D721Med (cell line): ENCODE measurements at places on chromosomes 2 and 18.

- no peak for DNase-seq
Measured at GRCh38 chr2:235085476-235085875, 133.7 kb downstream of the SH3BP4 start.

GRCh38 chr2:106847366-106847765 lies 38.6 kb downstream of the ST6GAL2 start:
- no peak for DNase-seq

GRCh38 chr2:202545523-202545922 lies 89.2 kb upstream of the FAM117B start:
- no peak for DNase-seq

GRCh38 chr2:42245396-42245795 lies 76.2 kb downstream of the EML4 start:
- no peak for DNase-seq

DNA sequence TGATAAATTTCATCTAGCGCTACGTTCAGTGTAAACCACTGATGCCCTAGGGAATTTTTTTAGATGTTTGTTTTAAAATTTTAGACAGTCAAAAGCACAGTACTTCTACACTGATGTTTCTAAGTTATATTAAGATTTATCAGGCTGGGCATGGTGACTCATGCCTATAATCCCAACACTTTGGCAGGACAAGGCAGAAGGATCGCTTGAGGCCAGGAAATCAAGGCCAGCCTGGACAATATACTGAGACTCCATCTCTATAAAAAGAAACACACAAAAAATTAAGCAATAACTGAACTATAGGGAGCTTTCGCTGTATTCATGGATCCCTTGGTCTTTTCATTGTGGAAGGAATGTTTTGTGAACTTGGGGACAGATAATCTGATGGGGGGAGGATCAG lies 50.6 kb upstream of the MAPRE2 start:
- no peak for DNase-seq

DNA sequence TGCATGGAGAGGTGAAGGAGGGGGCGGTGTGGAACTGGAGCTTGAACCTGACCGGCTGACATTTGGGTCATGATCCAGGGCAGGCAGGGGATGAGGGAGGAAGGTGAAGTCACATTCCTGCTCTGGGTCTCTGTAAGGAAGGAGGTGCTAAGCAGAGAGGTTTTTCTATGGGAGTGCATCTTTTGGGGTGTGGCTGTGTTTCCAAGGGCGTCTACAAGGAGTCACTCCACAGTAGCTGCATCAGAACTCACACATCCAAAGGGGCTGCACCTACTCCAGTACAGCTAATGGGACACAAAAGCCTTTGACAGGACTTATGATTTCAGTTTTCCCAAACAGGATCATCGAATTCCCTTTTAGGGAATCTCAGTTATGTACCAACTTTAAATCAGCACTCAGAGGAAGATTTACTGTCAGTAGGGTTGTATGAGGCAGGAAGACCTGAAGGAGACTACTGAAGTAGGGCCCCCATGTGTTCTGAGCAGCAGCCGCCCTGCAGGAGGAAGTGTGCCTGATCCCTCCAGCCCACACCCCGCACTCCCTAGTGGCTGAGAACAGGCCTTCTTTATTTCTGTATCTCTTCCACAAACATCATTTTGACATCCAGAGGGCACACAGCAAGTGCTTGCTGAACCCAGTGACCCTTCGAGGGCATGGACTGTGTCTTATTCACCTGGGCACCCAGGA lies 137.2 kb downstream of the CELF4 start:
- DNase-seq, result no peak

DNA sequence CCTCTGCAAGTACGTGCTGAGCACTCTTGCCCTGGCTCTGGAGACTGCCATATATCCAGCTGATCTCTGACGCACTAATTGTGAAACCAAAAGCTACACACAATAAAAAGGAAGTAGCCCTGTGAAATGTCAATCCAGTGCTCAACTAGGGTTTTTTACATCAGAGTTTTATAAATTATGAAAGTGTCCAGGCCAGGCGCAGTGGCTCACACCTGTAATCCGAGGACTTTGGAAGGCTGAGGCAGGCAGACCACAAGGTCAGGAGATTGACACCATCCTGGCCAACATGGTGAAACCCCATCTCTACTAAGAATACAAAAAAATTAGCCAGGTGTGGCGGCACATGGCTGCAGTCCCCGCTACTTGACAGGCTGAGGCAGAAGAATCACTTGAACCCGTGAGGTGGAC lies 24.5 kb upstream of the PEX13 start:
- DNase-seq, result no peak

DNA sequence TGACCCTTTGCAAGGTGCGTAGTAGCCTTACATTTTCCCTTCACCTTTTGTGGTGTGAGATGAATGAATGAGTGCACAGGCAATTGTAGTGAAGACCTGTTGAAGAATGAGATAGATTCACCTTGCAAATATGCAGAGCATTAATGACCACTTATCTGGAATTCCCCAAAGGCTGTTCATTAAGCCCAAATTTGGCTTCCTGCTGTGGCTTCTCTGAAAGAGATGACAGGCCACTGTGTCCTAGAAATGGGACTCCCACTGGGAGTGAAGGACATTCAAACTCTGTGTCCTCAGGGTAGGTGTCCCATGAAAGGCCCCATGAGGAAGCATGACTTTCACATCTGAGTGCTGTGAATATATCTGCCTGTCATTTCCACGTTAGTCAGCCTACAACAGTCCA lies 1821.8 kb upstream of the PIK3C3 start:
- no peak for DNase-seq

GRCh38 chr2:212107989-212108388 lies 430.6 kb downstream of the ERBB4 start:
- no peak for DNase-seq

GRCh38 chr2:106085181-106085940 lies 108.7 kb downstream of the UXS1 start:
- no peak for DNase-seq

DNA sequence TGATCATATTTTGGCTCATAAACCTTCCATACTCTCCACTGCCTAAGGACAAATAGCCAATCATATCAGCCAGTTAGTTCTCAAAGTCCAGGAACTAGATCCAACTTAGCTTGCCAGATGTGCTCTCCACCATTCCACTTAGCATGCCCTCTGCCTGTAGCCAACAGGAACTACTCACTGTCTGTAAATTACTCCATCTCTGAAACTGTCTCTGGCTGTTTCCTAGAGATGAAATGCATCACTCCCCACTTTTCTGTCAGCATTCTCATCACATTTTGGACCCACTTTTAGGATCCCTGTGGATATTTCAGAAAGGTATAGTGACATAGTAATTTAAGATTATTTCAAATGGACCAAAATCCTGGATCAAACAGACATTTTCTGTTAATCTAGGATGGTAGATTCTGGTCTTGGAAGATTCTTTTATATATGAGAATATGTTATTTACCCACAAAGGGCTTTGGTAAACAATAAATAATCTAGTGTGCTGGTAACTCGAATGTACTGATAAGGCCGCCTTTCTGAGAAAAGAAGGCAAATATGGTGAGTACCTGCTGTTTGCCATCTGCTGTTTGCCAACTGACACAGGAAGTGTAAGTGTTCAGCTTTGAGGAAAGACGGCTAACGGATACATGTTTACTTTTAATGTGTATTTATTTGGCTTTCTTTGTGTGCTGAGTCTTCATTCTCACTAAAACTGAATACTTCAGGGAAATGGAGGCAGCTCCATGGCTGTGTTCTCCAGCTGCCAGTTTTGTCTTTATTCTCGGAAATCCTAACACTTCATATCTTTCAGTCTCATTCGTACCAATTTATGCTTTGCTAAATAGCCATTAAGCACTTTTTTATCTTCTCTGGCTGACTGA lies 79.5 kb downstream of the EVA1A start:
- no peak for DNase-seq

DNA sequence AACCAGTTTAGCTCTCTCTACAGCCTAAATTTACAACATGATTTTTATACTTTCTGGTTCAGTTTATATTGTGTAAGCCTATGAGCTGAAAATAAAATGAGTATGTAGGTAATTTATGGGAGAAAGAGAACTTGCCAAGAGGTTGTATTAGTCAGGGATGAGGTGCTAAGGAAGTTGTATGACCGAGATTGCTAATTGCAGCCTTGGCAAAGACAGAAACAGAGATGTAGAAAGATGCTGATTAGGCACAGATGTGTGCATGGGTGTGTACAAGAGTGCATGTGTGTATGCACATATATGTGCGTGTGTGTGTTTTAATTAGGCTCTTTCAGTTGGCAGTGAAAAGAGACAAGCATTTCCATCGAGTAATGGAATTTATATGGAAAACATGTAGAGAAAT lies 213.9 kb downstream of the FBXO15 start:
- no peak for DNase-seq

- no peak for DNase-seq
Measured at GRCh38 chr2:190627448-190628412, 21.2 kb upstream of the NAB1 start.

DNA sequence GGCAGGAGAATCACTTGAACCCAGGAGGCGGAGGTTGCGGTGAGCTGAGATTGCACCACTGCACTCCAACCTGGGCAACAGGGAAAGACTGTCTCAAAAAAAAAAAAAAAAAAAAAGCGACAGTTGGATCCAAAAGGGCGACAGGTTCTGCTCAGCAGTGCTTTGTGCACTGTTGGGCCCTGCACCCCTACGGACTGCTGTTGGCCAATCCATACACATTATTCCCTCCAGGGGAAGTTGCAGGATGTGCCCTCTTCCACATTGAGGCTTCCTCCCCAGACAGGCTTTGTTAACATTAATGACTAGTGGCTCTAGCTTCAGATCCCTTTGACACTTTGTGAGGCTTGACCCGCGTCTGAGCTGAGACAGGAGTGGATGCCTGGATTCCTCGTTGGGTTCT lies 9.4 kb downstream of the NT5DC4 start:
- no peak for DNase-seq

GRCh38 chr2:31254237-31255203 lies 20.6 kb downstream of the EHD3 start:
- DNase-seq, result no peak

DNA sequence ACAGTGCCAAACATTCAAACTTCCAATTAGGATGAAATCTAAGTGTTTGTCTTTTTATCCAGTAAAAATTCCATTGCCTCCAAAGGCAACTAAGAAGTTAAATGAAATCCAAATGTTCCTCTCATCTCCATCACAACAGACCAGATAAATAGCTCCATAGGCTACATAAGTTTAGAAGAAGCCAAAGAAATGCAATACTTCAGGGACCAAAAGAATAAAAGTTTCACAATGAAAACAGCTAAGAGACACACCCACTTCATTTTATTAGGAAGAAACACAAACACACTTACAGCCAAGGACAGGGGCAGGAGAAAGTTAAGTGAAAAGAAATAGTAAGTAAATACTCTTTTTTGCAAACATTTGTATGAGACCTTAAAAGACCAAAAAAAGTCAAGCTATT lies 88.5 kb upstream of the CCDC150 start:
- no peak for DNase-seq

GRCh38 chr2:43812947-43813346 lies 25.7 kb downstream of the ABCG5 start:
- no peak for DNase-seq

- no peak for DNase-seq
Measured at GRCh38 chr2:144256996-144257707, 262.8 kb downstream of the ZEB2 start.

GRCh38 chr18:76791106-76791505 lies 31.3 kb upstream of the ZNF236 start:
- no peak for DNase-seq

DNA sequence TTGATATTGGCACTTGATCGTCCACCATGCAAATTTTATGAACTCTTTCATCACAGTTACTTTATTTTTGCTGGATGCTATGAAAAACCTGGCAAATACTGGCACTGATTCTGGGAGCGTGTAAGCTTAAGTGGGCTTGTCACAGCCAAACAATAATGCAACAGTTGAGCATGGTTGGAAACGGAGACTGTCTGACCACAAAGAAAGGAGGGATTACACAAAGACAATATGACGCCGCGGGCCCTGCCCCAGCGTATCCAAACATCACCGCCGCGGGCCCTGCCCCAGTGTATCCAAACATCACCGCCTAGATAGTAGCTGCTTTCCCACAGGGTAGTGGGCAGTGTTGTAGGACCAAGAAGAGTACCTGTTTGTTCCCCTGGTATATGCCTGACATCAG lies 135.9 kb downstream of the PRPF40A start:
- no peak for DNase-seq

DNA sequence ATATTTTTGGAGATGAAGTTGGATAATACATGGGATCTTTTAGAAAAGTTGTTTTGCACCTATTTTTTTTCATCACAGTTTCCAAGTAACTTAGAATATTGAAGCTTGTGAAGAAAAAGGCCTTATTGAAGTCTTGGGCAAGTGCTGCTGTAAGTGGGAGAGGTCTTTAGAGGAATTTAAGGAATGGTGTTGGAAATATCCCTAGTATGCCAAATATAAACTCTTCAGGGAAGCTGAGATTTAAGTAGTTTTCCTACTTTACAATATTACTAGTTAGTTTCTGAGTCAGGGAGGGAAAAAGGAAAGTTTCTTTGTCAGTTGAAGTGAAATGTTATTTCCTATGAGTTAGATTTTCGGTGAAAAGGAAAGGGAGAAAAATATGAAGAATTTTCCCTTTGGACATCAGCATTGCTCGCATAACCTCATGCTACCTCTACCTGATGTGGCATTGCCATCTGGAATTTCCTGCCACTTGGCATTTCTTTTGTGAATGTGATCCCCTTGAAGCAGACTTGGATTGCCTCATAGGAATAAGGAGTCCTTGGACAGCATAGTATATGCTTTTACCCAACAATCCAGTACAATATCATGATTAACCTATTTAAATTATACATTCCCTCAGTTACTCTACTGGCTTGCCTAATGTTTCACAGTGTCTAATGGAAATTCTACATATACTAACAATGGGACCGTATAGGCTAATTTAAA lies 12.1 kb downstream of the PLEKHH2 start:
- no peak for DNase-seq

DNA sequence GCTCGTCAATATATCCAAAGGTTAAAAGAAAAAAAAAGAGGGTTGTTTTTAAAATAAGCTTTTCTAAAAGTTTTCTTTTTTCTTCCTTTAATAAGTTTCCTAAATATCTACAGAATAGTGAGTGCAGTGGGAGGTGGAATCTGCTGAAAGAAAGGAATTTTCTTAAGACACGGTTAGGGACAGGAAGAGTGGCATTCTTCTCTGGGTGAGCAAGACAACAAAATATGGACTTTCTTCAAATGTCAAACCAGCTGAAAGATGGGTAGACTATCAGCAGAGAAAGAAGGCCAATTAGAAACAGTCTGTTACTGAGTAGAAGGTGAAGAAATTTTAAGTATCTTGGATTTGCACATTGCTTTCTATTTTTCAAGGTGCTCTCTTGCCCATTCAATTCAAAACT lies 222.7 kb upstream of the PIK3C3 start:
- no peak for DNase-seq

GRCh38 chr2:132656266-132656975 lies 13.6 kb downstream of the LYPD1 start:
- DNase-seq, result no peak

GRCh38 chr18:2976218-2977132 lies 36.5 kb downstream of the LPIN2 start:
- no peak for DNase-seq
